Ecto neural progenitor cell (in vitro differentiated cells): ENCODE measurements at places on chromosomes 3 and 15.

- no peak for DNase-seq
Observed at GRCh38 chr3:188188911-188189310, 35.0 kb downstream of the LPP start.

DNA sequence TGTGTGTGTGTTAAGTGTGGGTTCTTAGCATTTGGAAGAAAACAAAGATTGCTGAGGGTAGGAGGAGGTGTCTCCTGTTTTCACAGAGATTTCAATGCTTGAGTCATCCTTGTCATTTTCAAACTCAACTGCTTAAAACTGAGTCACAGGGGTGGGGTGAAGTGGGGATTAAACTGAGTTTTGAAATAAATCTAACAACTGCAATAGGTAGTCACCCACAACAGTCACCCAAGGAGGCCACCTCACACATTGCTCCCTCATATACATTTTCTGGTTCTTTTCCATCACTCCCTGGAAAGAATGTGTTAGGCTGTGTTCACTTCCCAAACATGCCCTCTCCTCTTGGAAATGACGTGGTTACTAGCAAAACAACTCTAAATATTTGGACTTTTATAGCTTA, 187.7 kb upstream of the CMC1 start:
- DNase-seq = no peak

DNA sequence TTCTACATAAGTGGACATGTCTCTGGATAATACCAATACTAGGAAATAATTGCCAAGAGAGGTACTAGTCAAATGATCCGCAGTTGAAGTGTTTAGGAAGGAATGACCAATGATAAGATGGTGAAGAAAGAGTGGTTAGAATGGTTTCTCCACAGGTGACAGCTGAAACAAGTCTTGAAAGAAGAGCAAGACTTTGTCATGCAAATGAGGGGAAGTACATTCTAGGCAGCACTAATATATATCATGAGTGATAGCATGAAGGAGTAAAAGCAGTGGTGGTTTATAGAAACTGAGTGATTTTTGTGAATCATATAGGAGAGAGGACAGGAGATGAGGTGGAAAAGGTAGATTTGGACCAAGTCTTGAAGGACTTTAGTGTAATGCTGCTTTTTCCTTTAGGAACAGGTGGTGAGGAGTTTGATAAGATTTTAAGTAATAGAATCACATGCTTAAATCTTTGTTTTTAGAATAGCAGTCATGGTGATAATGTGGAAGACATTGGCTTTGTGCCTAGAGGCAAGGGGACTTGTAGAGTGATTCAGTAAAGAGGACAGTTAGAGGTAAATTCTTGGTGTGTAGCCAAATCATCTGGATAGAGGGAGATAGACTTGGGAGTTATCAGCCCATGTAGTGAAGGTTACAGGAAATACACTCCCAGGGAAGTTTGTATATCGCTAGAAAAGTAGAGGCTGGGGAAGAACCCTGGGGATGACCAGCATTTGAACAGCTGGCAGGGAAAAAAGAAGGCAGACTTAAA, 31.9 kb downstream of the SLMAP start:
- no peak for DNase-seq

- no peak for DNase-seq
Observed at GRCh38 chr15:52031556-52031955, 12.5 kb downstream of the MAPK6 start.

GRCh38 chr3:127716384-127716783, 43.6 kb downstream of the ABTB1 start:
- DNase-seq = no peak

DNA sequence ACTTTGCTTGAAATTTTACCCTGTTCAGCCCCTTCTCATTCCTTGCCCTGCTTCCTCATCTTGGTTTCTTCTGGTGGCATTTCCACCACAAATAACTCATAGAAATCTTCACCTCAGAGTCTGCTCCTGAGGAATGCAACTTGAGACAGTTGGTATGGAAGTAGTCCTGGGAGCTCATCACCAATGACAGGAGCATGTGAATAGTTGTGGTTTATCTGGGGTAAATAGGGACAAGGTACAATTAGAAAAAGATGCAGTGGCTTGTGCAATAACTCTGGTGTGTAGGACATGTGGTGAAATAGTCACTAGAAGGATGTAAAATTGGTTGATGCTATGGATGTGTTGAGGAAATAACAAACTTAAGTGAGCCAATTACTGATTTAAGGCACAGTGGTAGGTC, 72.7 kb upstream of the CHRNA7 start:
- DNase-seq = no peak

- DNase-seq = peak; percentile 60
Observed at GRCh38 chr15:65423150-65423975, 616 bp upstream of the IGDCC4 start.

GRCh38 chr3:174749143-174749542, 110.0 kb upstream of the NAALADL2 start:
- DNase-seq = no peak

DNA sequence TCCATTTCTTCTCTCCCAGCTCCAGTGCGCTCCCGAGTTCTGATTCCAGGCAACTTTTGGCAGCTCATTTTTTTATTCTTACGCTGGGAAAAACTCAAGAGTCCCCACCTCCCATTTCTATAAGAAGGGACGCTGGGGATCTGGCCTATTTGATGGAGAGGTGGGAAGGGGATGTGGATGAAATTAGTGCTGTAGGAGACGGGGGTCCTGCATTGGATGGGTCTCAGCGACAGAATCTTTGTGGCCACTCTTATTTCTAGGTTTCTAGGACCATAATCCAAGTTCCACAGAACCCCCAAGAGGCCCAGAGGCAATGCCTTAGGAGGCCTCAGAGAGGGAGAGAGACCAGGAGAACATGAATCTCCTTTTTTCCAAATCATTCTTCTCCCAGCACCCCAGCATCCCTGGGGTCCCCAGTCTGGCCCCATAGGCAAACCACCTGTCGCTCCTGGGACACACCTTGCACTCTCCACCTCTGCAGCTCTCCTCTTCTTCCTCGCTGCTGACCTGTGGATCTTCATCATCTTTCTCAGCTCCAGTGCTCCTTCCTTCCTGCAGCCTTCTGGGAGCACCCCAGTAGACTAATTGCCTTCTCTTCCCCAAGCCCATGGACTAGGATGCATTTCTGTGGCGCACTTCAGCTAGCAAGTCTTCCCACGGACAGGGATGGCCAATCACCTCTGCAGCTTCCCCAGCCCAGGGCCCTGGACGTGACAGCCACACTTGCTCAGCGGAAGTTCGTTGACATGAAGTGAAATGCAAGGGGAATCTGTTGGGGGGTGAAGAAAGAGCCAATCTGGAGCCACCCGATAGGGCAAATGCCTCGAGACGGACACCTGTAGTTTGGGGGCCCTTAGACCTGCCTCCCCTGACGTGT, 100.1 kb upstream of the ALDH1A3 start:
- peak; percentile 34 for DNase-seq

DNA sequence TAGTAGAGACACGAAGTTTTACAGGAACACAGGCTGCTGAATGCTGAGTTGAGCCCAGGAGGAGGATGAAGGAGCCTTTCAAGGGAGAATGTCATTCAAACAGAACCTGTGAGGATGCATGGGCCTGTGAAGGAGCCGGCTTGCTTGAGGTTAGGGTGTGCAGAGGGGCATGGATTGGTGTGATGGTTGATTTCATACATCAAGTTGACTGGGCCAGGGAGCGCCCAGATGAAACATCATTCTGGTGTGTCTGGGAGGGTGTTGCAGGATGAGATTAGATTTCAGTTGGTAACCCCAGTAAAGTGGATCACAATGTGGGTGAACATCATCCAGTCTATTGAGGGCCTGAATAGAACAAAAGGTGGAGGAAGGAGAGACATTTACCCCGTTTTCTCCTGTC, 243.6 kb downstream of the EDEM1 start:
- no peak for DNase-seq

GRCh38 chr3:14911651-14912050, 35.7 kb upstream of the NR2C2 start:
- DNase-seq = no peak

DNA sequence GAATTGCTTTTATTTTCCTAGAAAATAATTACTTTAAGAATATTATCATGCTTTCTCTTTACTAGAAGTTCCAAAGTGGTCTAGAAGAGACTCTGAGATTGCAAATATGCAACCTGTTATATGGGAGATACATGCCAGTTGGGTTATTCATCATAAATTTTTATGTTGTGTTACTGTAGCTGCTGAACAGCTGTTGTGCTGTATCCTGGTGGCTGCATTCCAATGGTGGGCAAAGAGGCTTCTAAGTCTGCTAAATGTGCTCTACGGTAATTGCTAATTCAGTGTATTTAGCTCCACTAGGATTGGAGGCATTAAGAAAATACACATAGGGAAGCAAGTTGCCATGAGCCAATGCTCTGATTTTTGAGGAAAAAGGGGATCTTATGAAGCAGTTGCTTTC, 409.0 kb downstream of the TUSC7 start:
- no peak for DNase-seq

- DNase-seq = no peak
Observed at GRCh38 chr3:52805270-52806039, 10.9 kb downstream of the ITIH3 start.

DNA sequence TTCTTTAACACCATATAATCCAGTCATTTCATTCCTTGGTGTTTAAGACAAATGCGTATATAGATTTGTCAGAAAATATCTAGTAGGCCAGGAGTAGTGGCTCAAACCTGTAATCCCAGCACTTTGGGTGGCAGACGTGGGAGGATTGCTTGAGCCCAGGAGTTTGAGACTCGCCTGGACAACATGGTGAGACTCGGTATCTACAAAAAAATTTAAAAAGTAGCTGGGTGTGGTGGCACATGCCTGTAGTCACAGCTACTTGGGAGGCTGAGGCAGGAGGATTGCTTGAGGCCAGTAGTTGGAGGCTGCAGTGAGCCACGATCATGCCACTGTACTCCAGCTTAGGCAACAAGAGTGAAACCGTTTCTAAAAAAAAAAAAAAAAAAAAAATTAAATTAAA, 1.9 kb upstream of the MTMR14 start:
- no peak for DNase-seq

DNA sequence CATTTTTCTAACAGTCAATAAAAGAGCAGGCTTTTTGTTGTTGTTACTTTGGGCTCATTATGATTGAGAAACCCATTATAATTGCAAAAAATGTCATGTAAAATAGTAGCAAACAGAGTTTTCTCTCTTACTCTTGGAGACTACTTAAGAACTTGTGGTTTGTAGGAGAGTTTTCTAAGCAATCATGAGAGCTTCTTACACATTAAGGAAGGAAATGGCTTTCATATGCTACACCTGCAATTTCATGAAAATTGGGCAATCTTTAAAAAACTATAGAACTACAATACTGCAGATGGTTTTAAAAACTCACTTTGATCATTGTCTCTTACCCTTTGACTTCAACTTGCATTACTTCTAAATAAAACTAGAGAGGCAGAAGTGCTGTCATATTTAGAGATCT, 701.8 kb downstream of the ZPLD1 start:
- DNase-seq = no peak

- DNase-seq = no peak
Observed at GRCh38 chr15:85832394-85832793, 37.7 kb upstream of the KLHL25 start.

- DNase-seq = no peak
Observed at GRCh38 chr3:193377591-193377990, 962 bp downstream of the ATP13A5 start.

DNA sequence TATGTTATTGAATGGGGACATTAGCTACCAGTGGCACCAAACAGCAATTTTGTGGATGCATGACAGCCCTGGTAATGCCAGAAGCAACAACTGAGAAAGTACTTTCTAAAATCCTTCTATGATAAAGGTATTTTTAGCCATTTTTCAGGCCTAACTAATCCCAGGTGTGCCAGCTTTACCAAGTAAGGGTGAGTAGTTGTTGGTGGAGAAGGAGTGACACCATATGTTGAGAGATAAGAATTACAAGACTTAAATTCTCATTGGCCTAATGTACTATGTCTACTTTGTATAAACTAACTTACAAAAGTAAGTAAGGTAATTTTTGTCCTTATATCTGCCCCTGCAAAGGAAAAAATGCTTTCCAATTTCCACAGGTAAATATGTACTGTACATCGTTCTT, 4.1 kb upstream of the COX17 start:
- no peak for DNase-seq

GRCh38 chr15:58916962-58917361, 16.5 kb downstream of the SLTM start:
- no peak for DNase-seq

DNA sequence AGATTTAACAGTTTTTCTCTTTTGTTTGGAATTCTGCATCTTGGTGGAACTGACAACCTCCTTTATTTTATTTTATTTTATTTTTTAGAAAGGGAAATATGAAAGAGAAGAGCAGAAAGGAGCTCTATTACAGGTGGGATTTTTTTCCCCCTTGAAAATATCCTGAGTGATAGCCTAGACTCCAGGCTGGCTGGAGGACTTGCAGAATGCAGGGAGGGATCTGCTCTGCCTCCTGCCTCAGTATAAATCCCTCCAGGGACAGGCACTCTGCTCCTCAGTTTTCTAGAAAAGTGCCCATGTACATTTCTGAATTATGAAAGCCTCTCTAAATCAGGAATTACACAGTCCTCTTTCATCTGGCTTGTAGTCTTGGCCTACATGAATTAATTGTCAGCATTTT, 173.7 kb downstream of the TMEM108 start:
- no peak for DNase-seq

- DNase-seq = no peak
Observed at GRCh38 chr3:155138677-155139076, 58.6 kb downstream of the MME start.

GRCh38 chr3:124846189-124846588, 41.0 kb downstream of the ITGB5 start:
- no peak for DNase-seq

- no peak for DNase-seq
Observed at GRCh38 chr3:280681-281080, 84.1 kb downstream of the CHL1 start.

DNA sequence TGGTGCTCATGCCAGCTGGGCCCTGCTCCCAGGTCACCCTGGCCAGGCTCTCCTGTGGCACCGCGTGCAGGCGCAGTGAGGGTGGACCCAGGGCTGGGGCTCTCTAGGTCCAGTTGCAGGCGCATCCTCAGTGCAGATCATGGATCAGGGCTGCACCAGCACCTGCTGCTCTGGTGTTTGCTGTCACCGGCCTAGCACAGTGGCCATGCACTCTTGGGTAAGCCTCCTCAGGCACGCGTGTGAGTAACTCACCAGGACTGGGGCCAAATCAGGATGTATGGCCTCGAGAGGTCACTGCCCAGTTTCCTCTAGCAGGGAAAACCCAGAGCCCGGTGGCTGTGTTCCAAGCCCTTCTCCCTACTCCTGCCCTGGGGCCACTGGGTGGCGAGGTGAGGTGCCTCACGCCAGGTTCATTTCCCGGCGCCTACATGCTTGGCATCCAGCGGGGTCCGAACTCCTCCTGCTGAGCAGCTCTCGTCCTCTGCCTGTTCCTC, 45.5 kb upstream of the SLC41A3 start:
- peak; percentile 41 for DNase-seq

GRCh38 chr3:132926098-132926497, 112.1 kb upstream of the TMEM108 start:
- no peak for DNase-seq

- peak; percentile 68 for DNase-seq
Observed at GRCh38 chr15:66883284-66883911, 181.4 kb downstream of the SMAD6 start.

GRCh38 chr15:64943512-64944225, 32.0 kb downstream of the ANKDD1A start:
- no peak for DNase-seq

- DNase-seq = no peak
Observed at GRCh38 chr3:114060906-114061655, 4.5 kb downstream of the QTRT2 start.

- DNase-seq = no peak
Observed at GRCh38 chr3:177195242-177195991, 1.9 kb downstream of the TBL1XR1 start.
